ENCODE measurements at places on chromosomes 5 and 9.

- no peak for DNase-seq
Measured at GRCh38 chr5:61397238-61397637, 65.2 kb downstream of the ZSWIM6 start.

DNA sequence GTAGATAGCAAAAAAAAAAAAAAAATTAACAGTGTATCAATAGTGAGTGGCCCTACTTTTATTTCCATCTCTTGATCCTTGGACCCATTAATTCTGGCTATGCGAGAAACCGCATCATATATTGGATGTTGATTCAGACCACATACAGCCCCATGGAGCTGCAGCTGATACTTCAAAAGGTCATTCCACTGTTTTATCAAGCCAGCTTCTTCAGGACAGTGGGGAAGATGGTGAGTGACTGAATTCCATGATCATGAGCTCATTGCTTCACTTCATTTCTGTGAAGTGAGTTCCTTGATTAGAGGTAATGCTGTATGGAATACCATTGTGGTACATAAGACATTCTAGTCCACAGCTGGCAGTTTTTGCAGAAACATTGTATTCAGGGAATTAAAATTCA is 222.9 kb upstream of the MEF2C start:
- no peak for DNase-seq

DNA sequence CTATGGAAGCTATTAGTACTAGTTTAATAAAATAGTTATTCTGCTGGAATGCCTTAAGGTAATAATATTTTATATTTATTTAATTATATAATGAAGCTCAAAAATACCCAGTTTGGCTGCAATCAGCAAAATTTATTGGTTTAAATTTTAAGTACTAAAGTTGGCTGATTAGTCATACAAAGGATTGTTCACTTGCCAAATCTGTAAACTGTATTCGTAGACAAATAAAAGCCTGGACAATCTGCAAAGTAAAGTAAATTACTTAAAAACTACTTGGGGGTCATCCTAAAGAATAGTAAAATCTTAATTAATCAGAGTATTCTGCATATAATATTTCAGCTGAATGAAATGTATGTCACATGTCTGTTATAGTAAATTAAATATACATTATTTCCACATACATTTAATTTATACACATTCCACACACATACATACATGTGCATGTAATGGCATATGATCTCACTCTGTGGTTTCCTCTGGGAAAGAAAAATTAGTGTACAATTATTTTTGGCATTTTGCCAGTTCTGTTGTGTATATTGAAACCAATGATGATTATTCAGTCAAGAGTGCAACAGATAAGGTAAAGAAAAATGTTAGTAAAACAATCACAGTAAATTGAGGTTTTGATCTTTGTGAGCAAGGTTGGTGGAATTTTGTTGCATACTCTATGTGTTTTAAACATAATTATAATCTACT is 455.9 kb downstream of the CDH9 start:
- DNase-seq: peak; percentile 6

DNA sequence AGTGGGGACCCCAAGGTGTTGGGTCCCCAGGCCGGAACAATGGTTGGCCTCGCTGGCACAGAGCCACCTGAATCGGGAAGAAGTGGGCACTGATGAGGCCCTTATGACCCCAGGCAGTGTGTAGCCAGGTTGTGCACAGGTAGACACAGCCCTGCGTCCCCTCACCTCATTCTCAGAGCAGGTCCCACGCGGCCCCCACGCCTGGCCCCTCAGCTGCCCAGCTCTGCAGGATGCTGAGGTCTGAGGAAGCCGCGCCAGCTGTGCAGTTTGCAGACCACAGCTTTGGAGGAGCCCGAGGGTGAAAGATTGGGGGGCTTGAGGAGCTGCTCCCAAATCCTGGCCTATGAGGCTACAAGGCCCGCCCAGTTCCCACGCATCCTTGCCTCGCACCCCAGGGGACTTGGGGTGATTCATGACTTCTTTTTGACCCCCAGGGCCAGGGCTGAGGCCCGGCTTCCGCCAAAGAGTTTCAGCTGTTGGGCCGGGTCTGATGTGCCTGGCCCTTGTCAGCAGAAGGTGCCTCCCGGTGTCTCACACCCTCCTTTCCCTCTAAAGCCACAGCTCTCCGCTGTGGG is 87.8 kb upstream of the PHYKPL start:
- DNase-seq: no peak

DNA sequence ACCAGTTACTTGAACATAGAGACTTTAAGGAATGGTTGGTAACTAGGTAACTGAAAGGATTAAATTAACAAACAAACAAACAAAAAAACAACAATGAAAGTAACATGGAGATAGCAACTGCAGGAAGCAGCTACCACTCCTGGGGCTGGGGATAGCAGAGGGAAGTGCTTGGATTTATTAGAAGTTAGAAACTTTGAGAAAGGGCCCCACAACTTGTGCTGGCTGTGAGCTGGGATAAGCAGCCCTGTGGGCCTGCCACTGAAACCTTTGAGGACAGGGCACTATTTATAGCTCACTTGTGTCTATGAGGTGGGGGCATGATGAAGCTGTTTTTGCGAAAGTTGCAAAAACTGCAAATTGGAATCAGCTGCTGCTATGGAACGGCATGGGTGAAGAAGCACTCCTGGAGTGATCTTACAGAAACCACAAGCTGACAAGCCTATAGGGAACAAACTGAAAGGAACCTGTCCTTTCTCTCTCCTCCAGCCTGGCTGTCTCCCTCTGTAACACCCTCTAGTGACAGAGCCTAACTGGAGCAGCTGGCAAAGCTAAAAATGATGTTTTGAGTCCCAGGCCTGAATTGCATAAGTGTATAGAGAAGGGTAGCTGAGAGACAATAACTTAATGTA is 91.4 kb upstream of the RANBP6 start:
- DNase-seq: peak; percentile 45

GRCh38 chr9:95666785-95667155 is 150.0 kb upstream of the PTCH1 start:
- no peak for DNase-seq

DNA sequence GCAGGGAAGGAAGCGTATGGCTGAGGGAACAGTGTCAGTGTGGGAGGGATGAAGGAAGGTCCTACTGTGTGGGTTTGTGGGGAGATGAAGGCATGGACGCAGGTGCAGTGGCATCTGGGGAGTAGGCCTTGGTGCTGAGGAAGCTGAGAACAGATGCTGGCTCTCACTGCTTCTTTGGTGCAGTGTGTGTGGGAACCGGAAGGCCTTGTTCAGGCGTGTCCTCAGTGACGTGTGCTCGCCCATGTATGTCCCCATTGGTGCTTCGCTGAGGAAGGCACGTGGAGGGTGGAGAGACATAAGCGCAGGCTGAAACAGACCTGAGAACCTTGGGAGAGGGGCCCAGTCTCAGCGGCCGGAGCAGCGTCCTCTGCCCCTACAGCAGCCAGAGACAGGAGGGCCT is 18.7 kb downstream of the ADAMTS13 start:
- no peak for DNase-seq

DNA sequence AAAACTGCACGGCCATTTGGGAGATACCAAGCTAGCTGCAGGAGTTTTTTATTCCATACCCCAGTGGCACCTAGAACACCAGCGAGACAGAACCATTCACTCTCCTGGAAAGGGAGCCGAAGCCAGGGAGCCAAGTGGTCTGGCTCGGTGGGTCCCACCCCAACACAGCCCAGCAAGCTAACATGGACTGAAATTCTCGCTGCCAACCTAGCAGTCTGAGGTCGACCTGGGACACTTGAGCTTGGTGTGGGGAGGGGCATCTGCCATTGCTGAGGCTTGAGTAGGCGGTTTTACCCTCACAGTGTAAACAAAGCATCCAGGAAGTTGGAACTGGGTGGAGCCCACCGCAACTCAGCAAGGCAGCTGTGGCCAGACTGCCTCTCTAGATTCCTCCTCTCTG is 108.9 kb upstream of the CHD1 start:
- no peak for DNase-seq

GRCh38 chr5:21711866-21712758 is 1141.0 kb downstream of the CDH12 start:
- no peak for DNase-seq

DNA sequence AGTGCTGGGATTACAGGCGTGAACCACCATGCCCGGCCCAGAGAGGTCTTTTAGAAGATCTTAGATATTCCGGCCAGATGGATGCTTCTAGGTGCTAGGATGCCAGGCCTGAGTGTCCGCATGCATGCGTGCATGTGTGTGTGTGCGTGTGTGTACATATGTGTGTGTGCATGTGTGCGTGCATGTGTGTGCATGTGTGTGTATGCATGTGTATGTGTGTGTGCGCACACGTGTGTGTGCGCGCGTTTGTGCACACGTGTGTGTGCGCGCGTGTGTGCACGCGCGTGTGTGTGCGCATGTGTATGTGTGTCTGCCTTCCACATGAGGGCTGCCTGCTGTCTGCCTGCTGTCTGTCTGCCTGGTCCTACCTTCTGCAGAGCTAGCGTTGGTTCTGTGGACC is 88.0 kb upstream of the FCN2 start:
- DNase-seq: no peak

- no peak for DNase-seq
Measured at GRCh38 chr9:107397076-107398044, 92.2 kb downstream of the KLF4 start.

DNA sequence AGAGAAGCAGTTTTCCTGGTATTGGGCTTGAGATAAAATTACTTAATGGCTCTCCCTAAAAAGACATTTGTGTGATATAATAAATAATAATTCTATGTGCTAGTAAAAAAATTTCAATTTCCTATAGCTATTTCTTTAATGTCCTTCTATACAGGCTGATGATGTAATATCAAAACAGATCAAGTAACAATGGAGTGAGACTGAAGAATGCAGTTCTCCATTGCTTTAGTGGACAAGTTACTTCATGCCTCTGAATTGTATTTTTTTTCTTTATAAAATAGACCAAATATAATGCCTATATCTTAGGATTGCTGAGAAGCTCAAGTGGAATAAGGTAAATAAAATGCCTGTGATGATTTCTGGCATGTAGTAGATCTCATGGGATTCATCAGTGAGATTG is 35.6 kb upstream of the NEURL1B start:
- no peak for DNase-seq

DNA sequence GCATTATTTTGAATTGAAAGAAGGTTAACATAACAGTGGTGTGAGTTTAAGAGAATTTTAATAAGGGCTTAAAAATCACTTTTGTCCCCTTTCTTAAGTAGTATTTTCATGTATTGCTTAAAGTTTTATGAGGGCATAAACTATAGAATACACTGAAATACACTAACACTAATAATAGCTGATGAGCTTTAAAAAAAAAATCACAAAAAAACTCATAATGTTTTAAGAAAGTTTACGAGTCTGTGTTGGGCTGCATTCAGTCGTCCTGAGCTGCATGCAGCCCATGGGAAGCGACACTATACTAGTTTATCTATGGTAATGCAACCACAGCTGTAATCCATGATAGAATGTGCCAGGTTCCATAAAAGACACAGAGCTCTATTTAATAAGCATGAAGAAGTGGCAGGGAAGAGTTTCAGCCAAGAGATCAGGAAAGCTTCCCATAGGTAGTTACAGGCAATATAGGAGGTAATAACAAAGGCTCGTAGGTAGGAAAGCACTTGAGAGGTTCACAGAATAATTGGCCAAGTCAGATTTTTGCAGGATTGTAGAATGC is 4.5 kb downstream of the SREK1IP1 start:
- no peak for DNase-seq

- DNase-seq: no peak
Measured at GRCh38 chr5:166582416-166582815, 1709.0 kb upstream of the WWC1 start.

- no peak for DNase-seq
Measured at GRCh38 chr9:81724242-81724889, 35.0 kb upstream of the TLE1 start.

DNA sequence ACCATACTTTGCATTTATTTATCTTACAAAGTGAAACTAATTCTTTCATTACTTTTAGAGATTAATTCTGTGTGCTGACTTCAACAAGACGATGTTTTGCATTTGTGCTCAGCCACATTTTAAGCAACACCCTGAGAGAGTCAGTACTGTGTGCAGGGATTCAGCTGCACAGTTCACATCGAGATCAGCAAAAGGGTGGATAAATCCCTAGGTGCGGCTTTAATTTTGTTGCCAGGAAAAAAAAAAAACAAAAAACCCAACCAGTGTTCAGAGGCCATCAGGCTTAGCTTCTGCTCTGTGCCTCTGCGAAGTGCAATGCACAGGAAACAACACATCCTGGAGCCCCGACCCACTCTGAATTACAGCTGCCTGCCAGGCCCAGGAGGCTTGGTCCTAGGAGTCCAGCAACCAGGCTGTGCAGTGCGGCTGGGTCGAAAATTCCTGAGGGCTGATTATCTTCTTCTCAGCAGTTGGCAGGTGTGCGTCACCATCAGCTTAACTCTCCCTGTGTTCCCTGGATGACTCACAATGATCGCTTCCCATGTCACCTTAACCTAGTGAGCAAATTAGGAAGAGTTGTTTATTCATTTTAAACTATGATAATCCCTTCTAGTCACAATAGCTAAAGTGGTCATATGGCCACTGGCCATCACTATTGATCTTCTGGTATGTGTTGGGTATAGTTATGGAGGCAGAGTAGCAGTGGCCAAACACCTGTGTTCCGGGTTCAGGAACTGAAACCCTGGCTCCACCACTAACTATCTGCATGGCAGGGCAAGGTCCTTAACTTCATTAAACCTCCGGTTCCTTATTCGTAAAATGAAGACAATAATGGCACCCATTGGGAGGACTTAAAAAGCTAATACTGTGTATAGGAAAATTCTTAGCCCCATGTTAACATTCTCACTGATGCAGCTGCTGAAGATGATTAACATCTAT is 31.2 kb upstream of the NDUFB6 start:
- no peak for DNase-seq

DNA sequence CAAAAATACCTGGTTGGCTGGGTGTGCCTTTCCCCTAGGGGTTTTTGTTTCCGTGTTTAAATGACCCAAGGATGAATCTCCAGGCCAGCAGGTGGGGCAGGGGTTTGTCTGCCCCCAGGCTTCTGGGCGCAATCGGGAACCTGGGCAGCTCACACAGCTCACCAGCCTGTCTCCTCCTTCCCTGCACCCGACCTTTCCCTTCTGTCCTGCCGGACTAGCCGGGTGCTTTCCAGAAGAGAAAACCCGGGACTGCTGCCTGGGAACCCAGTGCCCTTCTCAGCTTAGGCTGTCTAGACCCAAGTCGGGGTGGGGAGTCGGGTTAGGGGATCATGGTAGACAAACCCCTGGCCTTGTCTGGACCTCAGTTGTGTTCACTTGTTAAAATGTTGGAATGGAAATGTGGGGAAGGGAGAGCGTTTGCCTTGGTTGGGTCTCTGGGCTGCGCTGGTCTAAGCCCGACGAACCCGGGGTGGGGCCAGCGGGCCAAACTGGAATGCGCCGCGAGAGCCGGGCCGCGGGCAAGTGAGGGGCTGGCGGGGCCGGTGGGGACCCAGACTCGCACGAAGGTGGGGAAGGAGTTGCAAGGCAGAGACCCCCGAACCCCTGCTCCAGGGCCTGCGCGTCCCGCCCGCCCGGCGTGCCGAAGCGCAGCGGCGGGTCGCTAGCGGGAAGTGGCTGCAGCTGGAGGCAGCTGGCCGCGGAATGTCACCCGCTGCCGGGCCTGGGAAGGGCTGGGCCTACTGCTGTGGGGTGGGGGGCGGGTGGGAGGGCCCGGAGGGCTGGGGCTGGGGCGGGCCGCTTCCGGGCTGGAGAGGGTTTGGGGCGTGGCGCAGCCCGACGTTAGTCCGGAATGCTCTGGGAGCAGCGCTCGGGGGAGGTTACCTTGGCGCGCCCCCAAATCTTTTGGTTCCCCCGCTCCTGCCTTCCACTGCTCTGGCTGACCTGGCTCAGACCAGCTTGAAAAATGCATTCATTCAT is 84.6 kb downstream of the DAB2IP start:
- DNase-seq: no peak
